Endothelial cell of umbilical vein (primary cell): ENCODE measurements at places on chromosomes 6 and 20.

GRCh38 chr6:90151576-90152422, 144.8 kb downstream of the BACH2 start:
- no peak for DNase-seq
- H3K4me1 ChIP-seq = no peaks in the 10 kb centered on the region
- peaks cover 3% of the 10 kb centered on the region for H3K27me3 ChIP-seq

- no peak overlapping the region for H3K27ac ChIP-seq
- H3K36me3 ChIP-seq = no peaks in the 10 kb centered on the region
- H3K27me3 ChIP-seq = peaks cover 5% of the 10 kb centered on the region
- no peaks in the 10 kb centered on the region for H3K4me1 ChIP-seq
Observed at GRCh38 chr20:37971561-37972127, 61.6 kb downstream of the TTI1 start.

DNA sequence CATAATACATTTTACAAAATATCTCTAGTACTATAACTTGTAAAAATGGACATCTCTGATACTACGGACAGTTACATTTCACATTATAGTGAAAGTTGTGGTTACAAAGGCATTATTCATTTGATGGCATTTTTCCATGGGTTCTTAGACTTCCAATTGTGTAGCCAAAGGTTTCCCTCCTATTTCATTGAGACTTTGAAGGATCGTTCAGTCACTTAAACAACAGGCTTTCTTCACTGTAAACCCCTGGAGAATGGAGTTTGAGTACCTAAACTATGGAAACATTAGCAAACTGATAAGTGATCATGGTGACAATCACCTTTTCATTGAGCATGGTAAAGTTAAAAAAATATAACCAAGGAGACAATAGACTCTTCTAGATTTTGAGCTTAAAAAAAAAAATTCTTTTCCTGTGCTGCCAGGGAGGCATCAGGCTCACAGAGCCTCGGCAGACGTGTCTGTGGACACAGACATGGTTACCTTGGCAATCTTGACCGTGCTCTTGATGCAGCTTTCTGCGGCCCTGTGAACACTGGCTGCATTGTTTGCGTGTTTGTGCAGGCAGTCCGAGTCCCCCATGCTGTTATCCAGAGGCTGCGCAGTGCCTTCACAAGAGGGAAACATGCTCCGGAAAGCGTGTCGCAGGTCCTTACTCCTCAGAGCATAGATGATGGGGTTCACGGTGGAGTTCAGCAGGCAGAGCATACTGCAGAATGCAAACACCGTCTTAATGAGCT, 22.6 kb downstream of the CNR1 start:
- no peak overlapping the region for H3K27ac ChIP-seq
- H3K4me3 ChIP-seq = no peak overlapping the region
- H3K36me3 ChIP-seq = no peaks in the 10 kb centered on the region

DNA sequence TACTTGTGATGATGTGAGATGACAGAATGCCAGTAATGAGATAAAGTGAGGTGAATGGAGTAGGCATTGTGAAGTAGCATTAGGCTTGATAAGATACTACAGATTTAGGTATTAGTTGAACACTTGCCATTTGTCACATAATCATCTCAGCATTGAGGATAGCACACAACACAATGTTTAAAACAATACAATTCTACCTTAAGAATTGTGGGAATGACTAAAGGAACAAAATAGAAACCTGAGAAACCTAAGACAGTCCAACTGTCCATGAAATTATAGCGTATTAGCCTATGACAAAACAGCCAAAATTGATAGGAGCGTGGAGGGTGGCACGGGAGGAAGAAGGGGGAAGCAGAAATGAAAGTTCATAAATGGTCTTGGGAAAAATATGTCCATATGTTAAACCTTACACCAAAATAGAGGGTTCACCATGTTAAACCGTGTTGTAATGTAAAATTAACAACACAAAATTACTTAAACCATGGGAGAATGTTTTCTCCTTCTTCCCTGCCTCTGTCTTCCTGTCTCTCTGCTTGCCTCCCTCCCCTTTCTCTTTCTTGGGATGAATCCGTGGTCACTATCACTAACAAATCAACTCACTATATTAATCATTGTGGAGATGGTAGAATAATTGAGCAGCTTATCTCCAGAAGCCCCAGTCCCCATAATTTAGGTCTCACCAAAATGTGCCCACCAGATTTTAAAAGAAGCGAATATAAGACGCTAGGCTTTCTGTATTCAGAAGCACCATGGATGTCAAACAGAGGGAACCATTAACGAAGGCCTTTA, 33.0 kb upstream of the HFE start:
- no peaks in the 10 kb centered on the region for H3K36me3 ChIP-seq
- no peaks in the 10 kb centered on the region for H3K27me3 ChIP-seq
- peak overlapping the region; percentile 62 for H3K4me3 ChIP-seq
- peaks cover 13% of the 10 kb centered on the region for H3K4me1 ChIP-seq

- no peaks in the 10 kb centered on the region for H3K27me3 ChIP-seq
- no peak for DNase-seq
- peaks cover 28% of the 10 kb centered on the region for H3K4me1 ChIP-seq
- no peak overlapping the region for H3K27ac ChIP-seq
- H3K4me3 ChIP-seq = no peak overlapping the region
Observed at GRCh38 chr20:58900397-58900796, 47.9 kb downstream of the GNAS start.

DNA sequence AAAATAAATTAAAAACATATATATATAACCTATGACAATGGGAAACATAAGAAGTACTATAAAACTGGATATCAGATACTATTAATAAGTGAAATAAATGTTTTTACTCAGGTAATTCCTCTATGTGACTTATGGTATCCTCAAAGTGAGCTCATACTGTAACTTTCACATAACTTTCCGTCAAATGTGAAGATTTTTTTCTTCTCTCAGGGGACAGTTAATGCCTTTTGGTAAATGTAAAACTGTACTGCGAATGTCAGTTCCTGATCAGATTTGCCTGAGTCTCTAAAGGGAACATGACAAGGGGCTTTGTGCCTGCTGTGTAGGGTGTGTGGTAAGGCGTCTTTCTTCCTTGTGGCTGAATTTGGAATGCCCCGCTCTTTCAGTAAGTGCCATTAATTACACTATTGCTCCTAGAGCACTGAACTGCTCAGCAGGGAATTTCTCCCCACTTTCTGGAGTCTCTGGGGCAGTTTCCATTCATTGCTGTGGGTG, 271.8 kb downstream of the PRL start:
- H3K4me1 ChIP-seq = peaks cover 16% of the 10 kb centered on the region
- H3K27ac ChIP-seq = peak overlapping the region; percentile 86
- DNase-seq = no peak
- H3K4me3 ChIP-seq = no peak overlapping the region
- H3K36me3 ChIP-seq = no peaks in the 10 kb centered on the region

DNA sequence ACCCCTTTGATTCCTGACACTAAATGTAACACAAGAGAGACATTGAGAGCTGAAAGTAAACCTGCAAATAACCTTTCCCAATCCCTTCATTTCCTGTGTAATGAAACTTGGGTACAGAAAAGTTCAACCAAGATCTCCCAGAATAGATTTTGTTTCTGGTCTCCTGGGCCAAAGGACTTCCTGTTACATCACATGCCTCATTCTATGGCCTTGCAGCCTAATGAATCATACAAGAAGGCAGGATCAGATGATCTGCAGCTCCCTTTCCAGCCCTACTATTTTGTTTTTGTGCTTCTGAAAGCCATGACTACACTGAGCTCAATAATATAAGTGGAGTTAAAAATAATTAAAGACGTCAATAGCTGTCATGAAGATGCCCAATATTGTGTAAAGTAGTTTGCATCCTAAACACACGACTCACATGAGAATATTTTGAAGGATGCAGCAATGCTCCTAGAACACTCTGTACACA, 73.4 kb upstream of the NOX3 start:
- H3K4me1 ChIP-seq = peaks cover 16% of the 10 kb centered on the region
- H3K4me3 ChIP-seq = no peak overlapping the region
- no peaks in the 10 kb centered on the region for H3K27me3 ChIP-seq
- no peaks in the 10 kb centered on the region for H3K36me3 ChIP-seq
